ENCODE measurements at places on chromosomes 13 and 19. TPM values are rescaled to one million over a fixed set of nuclear protein-coding genes. Genes with fewer than 3 reads are reported as not detected.

- peak overlapping the region; percentile 95 for H3K27ac ChIP-seq
- no peaks in the 10 kb centered on the region for H3K27me3 ChIP-seq
- DNase-seq = peak; percentile 46
- peak overlapping the region; percentile 85 for H3K4me3 ChIP-seq
Measured at GRCh38 chr19:55383279-55384130, 587 bp downstream of the TMEM238 start.

DNA sequence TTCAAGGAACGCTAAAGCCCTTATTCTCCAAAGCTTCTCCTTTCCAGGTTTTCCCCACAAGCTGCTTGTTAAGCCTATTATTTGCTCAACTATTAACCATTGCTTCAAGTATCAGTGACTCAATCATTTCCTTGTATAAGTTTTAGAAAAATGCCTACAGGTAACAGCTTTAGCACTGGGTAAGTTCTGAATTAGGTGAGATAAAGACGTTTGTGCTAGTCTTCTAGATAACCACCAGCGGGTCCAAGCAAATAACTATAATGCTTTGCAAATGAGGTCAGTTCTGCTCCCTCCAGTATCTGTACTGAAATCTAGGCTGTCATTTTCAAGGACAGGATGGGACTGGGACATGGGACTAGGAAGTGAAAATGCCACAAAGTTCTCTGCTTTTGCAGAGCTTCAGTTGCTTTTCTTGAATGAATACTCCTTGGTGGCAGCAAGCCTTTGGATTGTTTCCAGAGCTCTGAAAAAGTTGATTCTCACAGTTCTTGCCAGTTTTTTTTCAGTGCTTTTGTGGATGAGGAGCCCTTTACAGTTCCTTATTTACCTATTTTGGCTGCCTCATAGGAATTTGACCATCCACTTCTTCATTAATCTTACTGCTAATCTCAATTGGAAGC is 1487.7 kb downstream of the EFNB2 start:
- no peak overlapping the region for H3K4me3 ChIP-seq
- no peaks in the 10 kb centered on the region for H3K36me3 ChIP-seq
- H3K27me3 ChIP-seq = no peaks in the 10 kb centered on the region
- peaks cover 6% of the 10 kb centered on the region for H3K4me1 ChIP-seq
- no peak for DNase-seq

- no peak overlapping the region for H3K4me3 ChIP-seq
- DNase-seq = no peak
- no peaks in the 10 kb centered on the region for H3K27me3 ChIP-seq
- H3K36me3 ChIP-seq = peaks cover 31% of the 10 kb centered on the region
Measured at GRCh38 chr13:97372936-97373335, 61.0 kb upstream of the RAP2A start.

DNA sequence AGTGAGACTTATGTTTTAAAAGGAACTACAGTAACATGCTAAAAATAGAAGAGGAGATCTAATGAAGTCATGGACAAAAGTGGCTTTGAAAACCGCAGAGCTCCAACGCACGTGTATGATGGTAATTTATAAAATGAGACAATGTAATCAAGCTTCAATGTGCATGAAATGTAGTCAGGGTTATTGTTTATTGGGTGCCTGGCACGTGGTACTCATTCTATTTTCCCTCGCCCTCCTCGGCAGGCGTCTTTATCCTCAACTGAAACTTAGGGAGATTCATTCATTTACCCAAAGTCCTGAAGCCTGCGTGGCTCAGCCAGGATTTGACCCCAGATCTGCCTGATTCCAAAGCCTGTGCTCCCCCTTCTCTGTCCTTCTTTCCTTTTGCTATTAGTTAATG is 79.8 kb downstream of the CHST8 start:
- H3K27me3 ChIP-seq = peaks cover 76% of the 10 kb centered on the region
- H3K4me1 ChIP-seq = no peaks in the 10 kb centered on the region
- DNase-seq = no peak

DNA sequence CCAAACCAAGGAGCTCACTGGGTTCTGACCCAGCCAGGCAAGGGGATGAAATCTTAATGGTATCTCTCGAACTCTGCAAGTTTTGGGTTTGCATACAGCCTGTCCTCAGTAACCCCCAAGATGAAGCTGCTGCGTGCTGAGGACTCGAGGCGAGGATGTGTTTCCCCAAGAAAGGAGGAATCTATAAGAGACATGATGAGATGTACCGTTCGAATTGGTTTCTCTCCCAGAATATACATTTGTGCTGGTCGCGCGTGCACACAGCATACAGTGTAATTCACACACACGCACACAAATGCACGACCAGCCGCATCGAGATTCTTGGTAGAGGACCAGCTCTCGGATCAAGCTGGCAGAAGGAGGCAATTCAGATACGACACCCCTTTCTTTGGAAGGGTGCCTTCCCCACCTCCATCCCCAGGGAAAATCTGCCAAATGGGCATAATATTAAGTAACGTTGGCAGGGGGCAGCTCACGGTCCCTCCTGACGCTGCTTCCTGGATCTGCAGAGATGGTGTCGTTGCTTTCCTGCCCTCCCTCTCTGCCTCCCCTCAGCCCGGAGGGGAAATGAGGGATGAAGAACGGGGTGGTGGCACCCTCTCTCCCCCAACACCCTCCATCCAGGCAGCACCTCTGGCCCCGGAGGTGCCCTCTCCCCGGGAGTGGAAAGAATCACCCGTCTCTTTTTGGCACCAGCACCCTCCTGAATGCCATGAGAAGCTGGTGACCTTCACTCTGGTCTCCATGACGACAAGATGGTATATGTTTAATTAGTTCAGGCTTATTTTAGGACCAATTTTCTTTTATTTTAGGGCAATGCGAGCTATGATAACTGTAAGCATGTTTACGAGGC is 310.2 kb downstream of the ZNF536 start:
- DNase-seq = no peak
- no peak overlapping the region for H3K27ac ChIP-seq
- H3K27me3 ChIP-seq = peaks cover 75% of the 10 kb centered on the region

DNA sequence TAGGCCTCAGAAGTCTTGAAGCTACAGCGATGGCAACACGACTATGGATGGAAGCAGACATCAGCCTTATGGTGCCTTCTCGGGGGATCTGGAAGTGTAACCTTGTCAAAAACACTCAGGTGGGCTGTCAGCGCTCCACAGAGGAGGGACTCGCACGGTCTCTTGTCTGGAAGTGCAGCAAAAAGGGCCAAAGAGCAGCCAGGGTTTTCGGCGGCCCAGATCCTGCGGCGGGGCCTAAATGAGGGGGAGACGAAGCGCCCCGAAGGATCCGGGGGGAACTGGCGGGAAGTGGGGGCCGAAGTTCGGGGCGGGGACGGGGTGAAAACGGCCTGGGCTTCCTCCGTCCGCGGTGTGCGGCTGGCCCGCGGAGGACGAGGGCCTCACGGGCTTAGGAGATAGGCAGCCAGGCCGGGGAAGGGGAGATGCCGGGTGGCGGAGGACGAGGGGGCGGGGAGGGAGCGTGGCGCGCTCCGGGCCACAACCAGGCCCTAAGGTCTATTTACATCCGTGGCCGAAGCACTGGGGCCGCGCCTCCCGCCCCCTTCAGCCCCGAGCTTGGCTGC is 637 bp downstream of the RANBP3 start:
- H3K4me3 ChIP-seq = peak overlapping the region; percentile 100
- H3K4me1 ChIP-seq = peaks cover 67% of the 10 kb centered on the region
- DNase-seq = no peak

DNA sequence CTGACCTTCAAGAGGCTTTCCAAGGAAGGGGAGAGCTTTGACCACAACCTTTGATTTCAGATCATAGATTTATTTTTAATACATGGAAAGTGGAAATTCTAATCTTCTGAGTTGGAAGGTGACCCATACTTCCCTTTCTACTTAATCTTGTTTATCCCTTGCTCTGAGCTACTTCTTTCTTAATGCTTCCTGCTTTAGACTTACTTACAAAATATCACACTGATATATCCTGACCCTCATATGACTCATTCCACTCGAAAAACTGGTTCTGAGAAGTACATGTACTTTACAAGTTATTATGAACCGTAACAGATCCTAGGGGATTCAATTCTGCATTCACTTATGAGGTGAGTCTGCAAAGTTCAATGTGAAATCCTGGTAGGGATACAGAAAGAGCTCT is 76.2 kb upstream of the IRS2 start:
- no peaks in the 10 kb centered on the region for H3K27me3 ChIP-seq
- no peaks in the 10 kb centered on the region for H3K36me3 ChIP-seq
- peaks cover under 1% of the 10 kb centered on the region for H3K4me1 ChIP-seq
- DNase-seq = no peak

DNA sequence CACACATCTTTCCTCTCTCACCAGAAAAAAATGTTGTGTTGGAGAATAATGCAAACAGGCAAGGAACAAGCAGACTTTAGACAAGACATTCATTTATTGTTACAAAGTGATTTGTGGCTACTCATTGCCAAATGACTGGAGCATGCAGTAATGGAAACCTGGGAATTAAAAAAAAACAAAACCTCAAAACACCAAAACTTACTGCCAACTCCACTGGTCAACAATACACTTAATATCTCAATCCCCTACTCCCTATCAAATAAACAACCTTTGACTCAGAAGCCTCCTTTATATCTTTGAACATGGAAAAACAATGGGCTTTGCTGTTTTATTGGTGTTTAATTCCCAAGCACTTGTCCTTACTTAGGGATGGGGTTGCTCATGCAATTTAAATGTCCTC is 112.8 kb downstream of the POSTN start:
- no peaks in the 10 kb centered on the region for H3K27me3 ChIP-seq
- H3K4me3 ChIP-seq = peak overlapping the region; percentile 21

- H3K27ac ChIP-seq = peak overlapping the region; percentile 12
- no peaks in the 10 kb centered on the region for H3K27me3 ChIP-seq
- no peak overlapping the region for H3K4me3 ChIP-seq
- H3K4me1 ChIP-seq = peaks cover 16% of the 10 kb centered on the region
- no peaks in the 10 kb centered on the region for H3K36me3 ChIP-seq
Measured at GRCh38 chr19:16944626-16945363, 56.0 kb downstream of the F2RL3 start.

- H3K27ac ChIP-seq = peak overlapping the region; percentile 93
- peaks cover 75% of the 10 kb centered on the region for H3K4me1 ChIP-seq
- peak overlapping the region; percentile 56 for H3K4me3 ChIP-seq
- no peak for DNase-seq
- H3K36me3 ChIP-seq = peaks cover 34% of the 10 kb centered on the region
Measured at GRCh38 chr19:6271251-6271650, 8.5 kb downstream of the MLLT1 start.

CYP4F3 gene
- total RNA-seq = not detected

All from left ventricle myocardium inferior (tissue), 1 donor.